ENCODE measurements at places on chromosomes 2 and 18. TPM values are rescaled to one million over a fixed set of nuclear protein-coding genes. Genes with fewer than 3 reads are reported as not detected.
A peak's percentile ranks its signal among the peaks of the same experiment; 100 is the strongest.

Gene TMEFF2
- not detected for total RNA-seq

Gene RPRM
- not detected for total RNA-seq

Gene FTCDNL1
- 7.8 TPM for total RNA-seq

Gene GPR45
- not detected for total RNA-seq

Gene SEMA4C
- 18.6 TPM for total RNA-seq

Gene SCYGR4
- total RNA-seq, result not detected

Gene FIGN
- 6.0 TPM for total RNA-seq

Gene PLCD4
- 0.43 TPM for total RNA-seq

Gene MC2R
- total RNA-seq, result not detected

Gene NYAP2
- not detected for total RNA-seq

Gene GMPPA
- total RNA-seq, result 43.4 TPM

DNA sequence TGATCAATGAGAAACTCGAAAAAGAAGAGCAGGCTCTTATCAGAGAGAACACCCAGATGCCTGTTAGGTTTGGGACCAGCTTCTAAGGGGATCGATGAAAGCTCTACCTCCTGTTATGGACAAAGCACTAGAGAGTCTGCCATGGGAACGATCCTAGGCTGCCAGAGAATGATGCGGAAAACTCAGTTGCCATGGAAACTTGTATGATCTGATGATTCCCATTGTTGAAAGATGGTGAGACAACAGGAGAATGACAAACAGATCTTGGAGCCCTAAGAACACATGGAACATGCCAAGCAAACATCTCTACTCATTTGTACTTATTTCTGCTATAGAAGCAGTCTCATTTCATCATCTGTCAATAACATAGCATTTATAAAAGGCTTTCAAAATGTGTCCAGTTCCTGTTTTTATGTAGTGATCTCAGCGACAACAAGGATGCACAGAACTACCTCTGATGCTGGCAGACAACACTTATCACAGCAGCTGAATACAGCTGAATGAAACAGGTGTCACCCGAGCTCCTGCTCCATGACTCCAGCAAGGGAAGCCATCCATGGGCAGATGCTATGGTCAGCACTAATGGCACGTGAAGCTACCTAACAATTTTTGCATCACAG lies 59.6 kb downstream of the NCKAP5 start:
- no peak for DNase-seq

DNA sequence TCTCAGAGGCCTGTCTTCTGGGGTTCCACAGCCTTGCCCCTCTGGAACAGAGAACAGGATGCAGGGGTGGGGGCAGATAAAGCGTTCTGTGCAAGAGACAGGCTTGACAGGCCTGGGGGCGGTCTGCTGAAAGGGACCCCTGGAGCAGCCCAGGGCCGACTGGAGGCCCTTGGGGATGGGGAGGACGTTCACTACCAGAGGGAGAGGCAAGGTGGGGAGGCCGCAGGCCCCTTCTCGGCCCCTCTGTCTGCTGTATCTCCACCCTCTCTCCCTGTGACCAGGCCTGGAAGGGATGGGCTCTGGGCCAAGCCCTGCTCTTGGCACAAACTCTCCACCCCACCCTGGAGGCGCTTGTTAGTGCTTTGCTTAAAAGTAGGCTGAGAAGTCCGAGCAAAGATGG lies 27.3 kb upstream of the INHBB start:
- DNase-seq, result no peak

DNA sequence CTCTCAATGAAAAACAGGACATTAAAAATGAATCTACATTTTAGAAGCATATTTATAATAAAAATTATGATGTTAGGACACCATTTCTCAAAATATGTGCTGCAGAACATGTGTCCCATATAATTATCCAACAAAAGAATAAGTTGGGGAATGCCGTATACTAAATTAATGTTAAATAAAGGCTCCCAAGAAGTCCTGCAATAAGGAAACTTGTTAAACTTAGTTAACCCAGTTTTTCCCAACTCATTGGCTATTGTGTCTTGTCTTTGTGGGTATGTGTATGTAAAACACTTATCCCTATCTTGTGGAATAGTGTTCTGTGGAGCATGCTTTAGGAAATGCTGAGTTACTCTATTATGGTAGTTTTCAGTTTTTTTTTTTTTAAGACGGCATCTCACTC lies 25.6 kb upstream of the GTF2A1L start:
- DNase-seq, result no peak

DNA sequence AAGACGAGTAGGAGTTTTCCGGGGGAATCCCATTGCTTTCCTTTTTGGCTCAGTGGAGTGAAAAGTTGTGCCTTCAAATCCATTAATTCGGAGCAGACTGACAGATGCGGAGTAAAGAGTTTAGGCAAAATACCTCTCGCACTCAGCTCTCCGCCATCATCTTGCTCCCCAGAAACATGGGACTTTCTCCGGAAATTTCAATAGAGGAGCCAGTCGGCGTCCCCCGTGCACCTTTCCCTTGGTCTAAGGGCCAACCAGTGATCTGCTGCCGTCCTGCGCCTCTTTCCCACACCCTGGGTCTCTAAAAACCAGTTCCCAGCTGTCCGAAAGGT lies 318 bp downstream of the TYW5 start:
- DNase-seq, result no peak

- DNase-seq, result no peak
Measured at GRCh38 chr2:144920755-144921530, 401.0 kb upstream of the ZEB2 start.

DNA sequence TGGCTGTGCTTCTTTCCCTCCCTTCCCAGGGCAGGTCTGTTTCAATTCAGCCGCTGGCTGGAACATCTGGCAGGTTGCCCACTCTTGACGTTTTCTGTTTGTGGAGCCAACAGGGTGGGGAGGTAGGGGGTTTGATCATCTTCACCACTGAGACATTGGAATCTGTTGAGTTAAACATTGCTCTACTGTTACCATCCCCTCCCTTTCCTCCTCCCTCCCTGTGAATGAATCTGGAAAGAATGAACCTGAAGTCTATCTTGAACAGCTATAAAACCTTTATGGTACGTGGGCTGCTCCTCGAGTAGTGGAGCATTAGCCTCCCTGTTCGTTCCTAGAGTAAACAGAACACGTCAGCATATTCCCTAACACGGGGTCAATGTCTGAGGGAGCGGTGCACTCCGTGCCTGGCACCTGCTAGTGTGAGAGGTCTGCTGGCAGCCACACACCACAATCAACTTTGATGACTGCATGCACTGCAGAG lies 249.9 kb upstream of the RBBP8 start:
- peak; percentile 94 for DNase-seq

DNA sequence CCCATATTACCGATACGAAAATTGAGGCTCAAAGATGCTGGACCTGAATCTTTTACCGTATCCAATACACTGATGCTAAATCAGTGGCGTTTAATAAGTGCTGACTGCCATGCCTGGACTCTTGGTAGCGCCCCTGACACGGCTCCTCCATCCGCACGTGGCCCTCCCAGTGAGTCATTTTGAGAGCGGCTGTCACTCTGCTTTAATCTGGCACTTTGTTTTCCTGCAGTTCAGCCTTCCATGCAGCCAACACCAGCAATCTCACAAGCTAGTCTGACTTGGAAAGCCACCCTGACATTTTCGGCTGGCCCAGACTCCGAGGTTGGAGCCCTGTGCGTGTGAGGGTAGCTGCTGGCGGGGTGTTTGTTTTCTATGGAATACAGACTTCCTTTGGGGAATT lies 155.1 kb upstream of the LMAN1 start:
- DNase-seq, result no peak

DNA sequence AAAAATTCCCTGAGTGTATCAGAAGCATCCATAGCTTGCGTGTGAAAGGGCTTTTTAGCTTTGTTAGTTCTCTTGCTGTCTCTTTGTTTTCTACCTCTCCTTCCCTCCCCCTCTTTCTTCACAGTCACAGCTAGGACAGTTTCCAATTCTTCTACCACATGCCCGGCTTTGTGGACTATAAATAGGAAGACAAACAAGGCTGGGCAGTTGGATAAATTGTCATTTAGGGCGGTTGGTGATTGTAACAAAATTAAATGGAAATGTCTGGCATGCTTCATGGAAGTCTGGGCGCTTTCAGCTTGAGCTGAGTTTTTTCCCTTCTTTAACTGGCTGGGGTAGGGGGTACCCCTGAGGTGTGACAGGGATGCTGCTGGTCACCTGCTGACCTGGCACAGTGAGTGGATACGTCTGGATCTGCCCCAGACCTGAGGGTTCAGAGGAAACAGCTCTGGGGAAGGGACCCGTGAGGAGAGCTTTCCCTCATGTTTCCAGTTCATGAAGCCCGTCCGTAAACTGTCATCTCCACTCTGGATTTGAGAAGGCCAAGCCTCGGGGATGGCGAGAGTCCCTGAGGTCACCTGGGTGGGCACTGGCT lies 29.0 kb upstream of the GIGYF2 start:
- no peak for DNase-seq

- DNase-seq, result no peak
Measured at GRCh38 chr2:86764661-86765309, 25.9 kb downstream of the CD8A start.

DNA sequence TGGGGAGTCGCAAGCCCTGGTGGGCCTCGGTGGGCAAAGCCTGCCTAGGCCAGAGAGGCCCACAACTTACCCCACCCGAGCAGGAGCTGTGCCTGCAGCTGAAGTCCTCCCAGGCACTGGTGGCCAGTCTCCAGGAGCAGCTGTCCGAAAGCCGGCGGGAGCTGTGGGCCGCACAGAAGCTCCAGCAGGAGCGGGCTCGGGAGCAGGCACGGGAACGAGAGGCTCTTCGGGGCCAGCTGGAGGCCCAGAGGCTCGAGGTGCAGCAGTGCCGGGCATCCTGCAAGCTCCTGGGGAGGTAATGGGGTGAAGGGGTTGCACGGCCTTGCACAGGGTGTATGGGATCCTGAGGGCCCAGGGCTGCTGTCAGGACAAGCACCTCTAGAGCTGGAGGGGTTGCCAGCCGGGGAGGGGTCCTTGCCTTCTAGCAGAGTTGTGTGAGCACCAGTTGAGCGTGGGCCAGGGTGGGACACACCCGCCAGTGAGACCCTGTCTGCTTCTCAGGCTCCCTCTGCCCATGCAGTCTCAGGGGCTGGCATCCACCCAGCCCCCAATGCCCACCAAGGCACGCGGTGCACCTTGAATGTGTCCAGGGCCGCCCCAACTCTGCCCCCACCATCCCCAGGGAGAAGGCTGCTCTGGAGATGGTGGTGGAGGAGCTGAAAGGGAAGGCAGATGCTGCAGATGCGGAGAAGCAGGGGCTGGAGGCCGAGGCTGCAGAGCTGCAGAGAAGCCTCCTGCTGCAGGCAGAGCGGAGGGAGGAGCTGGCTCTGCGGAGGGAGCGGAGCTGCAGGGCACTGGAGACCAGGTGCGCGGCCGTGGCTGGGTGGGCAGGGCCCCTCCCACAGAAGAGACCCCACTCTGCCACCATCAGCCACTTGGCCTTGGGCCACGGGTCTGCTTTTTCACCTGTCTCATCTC lies 27.2 kb downstream of the CROCC2 start:
- peak; percentile 42 for DNase-seq

- DNase-seq, result no peak
Measured at GRCh38 chr2:226902041-226902966, 66.5 kb downstream of the RHBDD1 start.

DNA sequence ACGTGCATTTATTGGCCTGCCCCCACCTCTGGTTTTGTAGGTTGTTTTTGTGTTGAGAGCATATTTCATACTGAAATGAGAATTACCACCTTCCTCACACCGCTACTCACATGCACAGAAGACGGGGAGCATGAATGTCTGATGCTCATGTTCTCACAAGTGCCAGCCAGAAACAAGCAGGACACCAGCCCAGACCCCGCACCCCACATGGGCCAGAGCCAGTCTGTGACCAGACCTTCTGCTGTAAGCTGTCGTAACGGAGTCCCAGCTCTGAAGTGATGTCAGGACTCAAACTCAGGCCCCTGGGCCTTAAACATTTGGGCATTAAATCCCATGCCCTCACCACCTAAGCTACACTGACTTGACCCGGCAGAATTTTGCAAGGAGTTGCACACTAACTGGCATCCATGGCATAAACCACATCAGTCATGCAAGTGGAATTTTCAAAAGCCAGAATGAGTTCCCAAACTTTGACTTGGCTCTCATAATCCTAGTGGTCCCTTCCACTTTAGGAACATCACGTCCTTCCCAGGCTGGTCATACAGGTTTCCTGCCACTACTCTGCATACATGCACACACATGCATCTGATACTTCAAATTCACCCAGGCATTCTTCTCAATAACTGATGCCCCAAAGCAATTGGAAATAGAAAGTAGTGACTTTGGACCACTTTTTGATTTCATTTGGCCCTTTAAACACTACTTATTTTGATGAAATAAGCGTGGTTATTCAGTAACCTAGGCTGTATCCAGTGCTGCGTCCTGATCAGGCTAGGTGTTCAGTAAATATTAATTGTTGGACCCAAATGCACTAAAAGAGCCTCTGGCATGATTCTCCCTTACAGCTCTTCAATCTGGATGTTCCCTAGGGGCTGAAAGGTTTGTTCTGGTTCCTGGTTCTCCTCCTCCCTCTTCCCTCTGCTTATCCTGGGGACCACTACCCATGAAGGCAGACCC lies 223.1 kb upstream of the ID2 start:
- DNase-seq, result peak; percentile 47

GRCh38 chr2:19881221-19881907 lies 20.4 kb downstream of the TTC32 start:
- peak; percentile 30 for DNase-seq

DNA sequence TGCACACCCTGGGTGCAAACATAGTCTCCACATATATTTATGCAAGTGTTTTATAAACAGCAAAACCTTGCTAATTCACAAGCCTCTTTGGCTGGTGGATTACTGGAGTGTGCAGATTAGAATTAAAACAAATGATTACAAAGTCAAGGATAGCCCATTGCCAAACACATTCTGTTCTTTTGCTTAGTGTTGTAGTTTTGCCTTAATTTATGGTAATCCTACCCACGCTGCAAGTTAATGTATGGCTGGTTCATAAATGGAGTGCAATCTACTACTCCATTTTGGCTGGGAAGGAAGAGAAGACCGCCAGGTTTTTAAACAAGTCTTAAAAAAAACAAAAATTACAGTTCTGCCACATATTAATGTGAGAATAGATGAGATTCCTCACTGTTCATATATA lies 883.1 kb upstream of the KLHL29 start:
- DNase-seq, result no peak

GRCh38 chr2:9327873-9328352 lies 95.4 kb downstream of the ITGB1BP1 start:
- DNase-seq, result no peak

DNA sequence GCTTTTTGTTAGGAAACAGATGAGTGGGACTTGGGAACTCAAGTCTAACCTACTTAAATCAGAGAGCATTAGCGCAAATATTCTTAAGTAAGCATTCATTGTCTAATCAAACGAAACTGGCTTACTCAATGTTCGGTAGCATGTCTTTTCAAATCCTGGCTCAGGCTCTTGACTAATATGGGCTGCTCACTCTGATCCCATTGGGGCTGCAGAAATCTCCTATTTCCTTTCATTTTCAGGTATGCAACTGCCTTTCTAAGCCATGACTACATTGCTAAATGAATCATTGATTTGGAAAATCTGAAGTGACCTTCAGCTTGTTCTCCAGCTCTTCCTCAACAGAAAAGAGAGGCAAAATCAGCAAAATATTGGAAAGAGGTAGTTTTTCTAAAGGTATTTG lies 2084.4 kb upstream of the PIK3C3 start:
- DNase-seq, result no peak

DNA sequence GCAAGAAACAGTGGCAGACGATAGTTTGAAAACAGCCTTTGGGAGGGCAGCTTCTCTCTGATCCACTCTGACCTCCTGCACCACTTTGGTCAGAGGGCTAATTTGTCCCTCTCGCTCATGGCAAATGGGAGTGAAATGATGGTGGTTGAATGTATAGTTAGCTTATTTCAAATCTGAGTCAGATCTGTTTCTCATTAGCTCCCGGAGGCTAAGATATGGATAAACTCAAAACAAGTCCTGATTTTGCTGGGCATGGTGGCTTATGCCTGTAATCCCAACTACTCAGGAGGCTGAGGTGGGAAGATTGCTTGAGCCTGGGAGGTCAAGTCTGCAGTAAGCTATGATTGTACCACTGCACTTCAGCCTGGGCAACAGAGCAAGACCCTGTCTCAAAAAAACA lies 145.0 kb downstream of the ALK start:
- no peak for DNase-seq

Data from left lobe of liver (tissue), 2 donors.